Dermis microvascular lymphatic vessel endothelial cell (primary cell): ENCODE measurements at places on chromosomes 7 and 10.

DNA sequence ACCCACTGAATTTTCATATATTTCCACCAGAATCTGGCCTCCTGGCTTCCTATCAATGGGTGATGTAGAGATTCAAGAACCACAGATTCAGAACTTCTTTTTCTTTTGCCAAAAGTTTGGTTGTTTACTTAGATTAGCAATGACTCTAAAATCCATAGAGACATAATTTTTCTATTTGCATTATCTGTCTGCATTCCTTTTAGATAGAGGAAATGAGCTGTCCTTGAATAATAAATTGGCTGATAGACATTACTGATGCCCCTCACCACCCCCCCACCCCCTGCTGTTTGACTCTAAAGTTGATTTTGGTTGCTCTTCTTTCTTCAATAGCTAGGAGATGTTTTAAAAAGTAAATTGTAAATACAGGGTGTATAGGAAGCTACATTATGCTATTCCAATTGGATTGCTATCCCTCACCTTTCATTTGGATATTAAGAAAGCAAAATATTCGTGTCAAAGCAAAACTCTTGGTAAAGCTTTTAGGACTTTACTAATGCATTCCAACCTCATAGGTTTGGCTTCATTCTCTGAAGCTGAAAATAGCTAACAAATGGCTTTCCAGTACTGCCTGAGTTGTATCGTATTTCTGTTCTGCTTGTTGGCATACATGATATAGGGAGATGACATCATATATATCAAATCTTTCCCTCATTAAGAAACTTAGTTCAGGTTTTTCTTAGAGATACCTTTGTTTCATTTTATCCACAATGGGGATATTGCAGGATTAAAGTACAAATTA lies 606.0 kb downstream of the ARL4A start:
- no peak for DNase-seq

DNA sequence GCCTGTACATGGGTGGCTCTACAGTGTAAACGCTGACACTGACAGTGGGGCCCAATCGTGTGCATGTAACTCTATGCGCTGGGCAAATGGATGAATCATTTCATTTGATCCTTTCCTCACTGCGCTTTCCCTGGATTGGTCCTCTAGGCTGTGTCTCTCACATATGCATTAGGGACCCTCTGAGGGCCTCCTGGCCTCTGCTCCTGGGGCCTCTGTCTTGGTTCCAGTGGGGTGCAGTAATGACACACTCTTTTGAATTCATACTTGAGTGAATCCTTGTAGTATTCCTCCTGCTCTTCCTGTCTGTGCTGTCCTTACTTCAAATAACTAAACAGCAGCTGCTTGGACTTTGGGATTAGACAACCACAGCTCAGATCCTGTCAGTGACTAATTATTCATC lies 176.5 kb upstream of the ADO start:
- DNase-seq, result no peak

DNA sequence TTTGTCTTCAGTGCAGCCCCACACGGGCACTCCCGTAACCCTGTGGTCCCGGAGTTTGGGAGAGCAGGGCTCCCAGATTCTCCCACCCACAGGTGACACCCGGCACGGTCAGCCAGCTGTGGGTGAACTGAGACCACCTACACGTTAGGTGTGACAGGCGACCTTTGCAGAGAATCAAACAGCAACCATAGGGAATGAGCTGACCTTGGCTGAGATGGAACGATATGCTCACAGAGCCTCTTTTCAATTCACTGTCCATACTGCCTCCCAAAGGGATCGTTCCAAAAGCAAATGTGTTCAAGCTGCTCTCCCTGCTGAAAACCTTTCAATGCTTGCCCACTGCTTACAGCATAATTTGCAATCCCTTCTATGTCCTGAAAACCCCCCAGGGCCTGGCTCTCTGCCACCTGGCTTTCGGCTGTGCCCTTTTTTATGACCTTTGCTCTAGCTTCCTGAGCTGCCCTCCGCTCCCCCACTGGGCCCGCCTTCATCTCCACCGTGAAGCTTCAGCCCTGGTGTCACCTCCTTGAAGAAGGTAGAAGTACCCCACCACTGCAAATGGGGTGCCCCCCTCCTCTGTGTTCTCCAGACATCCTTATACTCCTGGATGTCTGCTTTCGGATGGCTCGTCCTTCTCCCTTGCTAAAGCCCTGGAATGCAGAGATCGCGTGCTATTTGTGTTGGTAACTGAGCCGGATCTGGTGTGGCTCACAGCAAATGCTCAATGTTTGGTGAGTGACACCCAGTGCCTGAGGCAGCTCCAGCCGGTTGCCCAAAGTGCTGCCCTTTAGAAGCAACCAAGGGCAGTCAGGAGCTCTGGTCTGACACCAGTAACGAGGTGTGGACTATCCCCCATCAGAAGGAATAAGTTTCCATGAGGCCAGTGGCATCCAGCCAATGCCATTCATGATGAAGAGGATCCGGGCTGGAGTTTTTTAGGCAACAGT lies 90.4 kb downstream of the KIAA1549 start:
- DNase-seq, result peak; percentile 35

DNA sequence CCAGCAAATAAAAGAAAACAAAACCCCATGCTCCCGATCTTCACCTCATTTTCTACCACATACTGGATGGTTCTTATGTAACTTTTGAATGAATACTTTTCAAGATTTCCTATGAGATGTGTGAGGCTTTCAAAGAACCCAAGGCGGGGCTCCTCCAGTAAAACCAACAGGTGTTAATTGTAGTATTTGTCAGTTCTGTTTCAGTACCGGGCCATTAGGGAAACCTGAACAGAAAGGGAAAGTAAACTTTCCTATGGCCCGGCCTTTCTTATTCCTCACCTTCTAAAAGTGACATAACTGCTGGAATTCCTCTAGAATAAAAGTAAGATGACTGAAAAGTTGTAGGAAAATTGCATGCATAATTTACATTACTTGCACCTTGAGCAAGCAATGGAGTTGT lies 672.9 kb downstream of the MAGI2 start:
- DNase-seq, result no peak

DNA sequence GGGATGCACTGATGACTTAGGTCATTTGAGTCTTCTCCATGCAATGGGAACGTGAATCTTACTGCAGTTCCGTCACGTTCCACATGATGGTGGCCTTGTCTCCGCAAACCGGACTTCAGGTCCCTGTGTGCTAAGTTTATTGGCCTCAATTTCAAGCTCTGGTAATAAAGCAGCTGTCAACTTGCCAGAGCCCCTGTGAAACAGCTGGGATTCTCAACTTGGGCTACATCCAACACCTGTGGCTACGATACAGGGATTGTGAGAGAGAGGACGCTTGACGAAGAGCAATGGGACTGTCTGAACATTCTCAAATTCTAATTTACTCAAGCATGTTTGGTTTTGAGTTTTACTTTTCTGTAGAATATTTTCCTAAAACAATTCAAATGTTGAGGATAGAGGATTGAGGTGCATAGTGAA lies 174.2 kb downstream of the PTN start:
- DNase-seq, result peak; percentile 38
